ENCODE measurements at places on chromosomes 3 and 15.

DNA sequence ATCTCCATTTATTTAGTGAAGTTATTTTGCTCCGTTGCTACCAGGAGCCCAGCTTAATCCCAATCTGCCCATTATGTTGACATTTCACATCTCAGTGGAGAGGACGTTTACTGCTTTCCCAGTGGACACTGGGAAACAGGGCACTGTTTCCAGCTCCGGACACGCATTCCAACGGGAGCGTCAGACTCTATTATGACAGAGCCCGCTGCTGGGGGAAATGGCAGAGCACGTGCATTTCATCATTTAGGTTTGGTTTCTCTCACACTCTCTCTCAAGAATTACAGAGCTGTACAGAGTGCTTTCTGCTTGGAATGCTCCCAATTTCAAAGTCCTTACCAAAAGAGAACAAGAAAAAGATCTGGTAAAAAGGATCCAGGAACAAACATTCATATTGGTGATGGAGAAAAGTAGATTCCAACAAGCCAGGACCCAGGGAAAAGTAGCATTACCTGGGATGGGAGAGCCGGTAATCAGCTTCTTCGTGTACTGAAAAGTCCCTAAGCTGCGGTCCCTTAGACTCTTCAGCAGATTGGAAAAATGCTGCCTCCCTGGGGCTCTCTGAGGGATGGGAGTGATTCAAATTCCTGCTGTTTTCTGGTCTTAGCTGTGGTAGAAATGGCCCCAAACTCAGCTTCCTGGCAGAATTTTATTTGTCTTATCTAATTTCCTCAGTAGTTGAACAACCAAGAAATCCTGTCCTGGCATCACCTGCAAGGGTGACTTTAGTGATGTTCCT lies 136.0 kb upstream of the THBS1 start:
- no peak for DNase-seq

GRCh38 chr3:82002491-82002890 lies 241.0 kb upstream of the GBE1 start:
- DNase-seq: no peak

DNA sequence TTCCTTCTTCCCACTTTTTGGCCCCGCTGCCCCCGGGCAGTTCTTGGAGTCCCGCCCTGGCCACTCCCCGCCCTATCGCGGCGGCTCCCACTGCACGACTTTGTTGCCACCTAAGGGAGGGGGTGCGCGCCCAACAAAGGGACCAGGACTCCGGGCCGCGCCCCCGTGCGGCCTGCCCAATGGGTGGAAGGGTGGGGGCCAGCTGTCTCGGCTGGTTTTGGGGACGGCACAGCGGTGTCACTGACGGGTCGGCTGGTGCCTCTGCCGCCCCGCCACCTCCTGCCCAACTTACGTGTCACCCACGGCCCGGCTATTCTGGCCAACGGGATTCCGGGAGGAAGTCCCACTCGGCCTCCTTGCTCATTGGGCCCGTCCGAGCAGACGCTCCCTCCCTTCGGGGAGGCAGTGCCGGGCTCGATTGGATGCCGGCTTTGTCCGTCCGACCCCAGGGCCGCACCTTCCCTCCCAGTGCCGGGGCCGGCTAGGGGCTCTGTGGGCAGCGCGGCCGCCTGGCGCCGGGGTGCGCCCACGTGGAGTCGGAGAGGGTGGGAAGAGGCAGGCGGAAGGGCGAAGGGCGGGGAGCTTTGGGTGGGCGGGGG lies at the start of gene GOLIM4:
TSS of gene GOLIM4 (minus strand) at position 314 of the 599 bp plus-strand sequence. CDS start 639 bp downstream, outside the sequence.
- peak; percentile 95 for DNase-seq

- DNase-seq: no peak
Measured at GRCh38 chr3:129291236-129291886, 12.7 kb downstream of the HMCES start.

- DNase-seq: no peak
Measured at GRCh38 chr15:26261413-26261812, 398.3 kb upstream of the ATP10A start.

GRCh38 chr3:193637831-193638230 lies 44.8 kb downstream of the OPA1 start:
- no peak for DNase-seq

- DNase-seq: peak; percentile 60
Measured at GRCh38 chr3:171809611-171809860, 747 bp downstream of the PLD1 start.

GRCh38 chr15:69559440-69560190 lies 107.0 kb downstream of the RPLP1 start:
- DNase-seq: no peak

DNA sequence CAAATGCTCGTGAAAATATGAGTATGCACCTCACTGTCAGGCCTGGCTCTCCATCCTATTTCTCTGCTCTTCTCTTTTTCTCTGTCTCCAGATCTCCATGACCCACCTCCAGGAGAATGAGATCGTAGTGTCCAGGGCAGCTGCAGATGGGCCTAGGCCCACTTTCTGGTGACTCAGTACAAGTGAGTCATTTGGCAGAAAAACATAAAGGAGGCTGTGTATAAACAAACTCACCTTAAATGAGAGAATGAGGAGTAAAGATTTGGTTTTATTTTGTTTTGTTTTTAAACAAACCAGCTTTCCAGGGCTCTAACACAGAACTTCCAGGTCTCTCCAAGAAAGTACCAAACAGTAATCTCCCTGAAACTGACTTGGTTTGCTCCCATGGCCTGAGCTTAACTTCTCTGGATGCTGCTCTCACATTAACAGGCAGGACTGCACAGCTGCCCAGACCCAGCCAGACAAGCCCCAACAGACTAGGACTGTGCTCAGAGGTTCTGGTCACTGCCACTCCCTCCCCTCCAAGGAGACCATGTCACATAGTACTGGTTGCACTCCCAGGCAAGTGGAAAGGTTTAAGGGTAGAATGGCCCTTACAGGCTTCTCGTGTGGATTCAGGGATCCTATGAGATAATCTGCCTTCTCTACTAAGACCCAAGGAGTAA lies 1.5 kb upstream of the HEG1 start:
- DNase-seq: no peak

DNA sequence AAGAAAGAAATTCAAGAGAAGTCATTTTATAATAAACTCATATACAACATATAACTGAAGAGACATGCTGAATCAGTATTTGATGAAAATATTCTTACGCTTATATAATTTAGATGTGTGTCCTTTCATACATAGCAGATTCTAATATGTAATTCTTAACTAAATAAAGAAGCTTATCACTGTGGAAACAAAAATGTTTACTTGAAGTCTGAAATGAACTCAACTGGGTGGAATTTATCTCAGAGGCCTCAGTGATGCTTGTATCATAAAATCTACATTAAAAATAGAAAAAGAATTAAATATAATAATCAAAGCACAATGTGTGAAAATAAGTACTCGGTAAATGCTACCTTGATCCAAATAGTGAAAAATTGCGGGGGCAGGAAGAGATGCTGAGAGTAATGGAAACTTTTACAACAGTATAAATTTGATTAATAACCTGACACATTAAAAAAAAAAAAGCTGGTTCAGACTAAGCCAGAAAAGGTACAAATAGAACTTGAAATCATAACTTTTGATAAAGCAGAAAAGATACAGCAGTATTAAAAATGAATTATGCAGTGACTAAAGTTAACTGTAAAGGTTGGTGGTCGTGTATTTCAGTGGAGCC lies 12.0 kb upstream of the CBLB start:
- no peak for DNase-seq

DNA sequence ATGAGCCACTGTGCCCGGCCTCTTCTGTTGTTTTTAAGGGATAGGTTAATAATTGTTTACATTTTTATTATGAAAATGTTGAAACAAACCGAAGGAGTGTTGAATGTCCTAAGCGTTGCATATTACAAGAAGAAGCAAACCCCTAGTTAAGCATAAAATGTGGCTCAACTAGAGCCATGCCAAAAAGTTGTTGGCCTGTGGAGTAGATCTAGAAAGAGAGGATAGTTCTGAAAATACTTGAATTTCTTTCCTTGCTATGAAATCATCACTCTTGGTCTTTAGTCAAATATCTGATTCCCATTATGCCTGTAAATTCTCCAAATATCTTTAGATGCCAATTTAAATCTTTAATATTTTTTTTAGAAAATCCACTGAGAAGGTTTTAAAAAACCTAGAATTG lies 12.8 kb downstream of the RBP2 start:
- no peak for DNase-seq

DNA sequence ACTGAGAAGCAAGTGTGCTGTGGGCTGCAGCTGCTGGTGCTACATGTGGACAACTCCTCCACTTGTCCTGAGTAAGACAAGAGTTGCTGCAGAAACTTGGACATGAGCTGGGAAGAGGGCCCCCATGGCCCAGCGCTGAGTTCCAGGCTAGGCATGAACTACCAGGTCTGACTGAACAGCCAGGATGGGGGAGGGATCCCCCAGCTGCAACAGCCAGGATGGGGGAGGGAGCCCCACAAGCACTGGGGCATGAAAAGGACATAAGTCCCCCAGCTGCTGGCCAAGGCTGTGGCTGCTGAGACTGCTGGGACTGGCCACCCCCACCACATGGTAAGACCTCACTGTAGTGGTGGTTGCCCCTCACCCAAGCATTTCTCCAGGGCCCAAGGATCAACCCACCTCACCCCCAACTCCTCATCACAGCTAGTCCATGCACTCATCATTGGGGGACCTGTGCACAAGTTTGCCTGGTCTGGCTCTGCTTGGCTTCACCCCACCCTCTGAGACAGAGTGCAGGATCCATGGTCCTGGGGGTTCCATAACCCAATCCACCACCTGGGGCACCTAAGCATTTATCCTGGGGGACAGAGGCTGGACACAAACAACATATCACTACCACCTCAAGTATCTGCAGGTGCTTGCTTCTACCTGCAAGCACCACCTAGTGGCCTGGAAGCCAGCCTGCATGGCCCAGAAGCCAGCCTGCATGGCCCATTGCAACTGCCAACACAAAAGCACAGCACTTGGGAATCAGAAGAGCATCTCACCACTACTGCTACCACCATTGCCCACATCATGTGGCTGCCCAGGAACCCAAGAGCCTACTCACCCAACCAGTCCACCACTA lies 84.5 kb upstream of the STT3B start:
- peak; percentile 36 for DNase-seq

- DNase-seq: no peak
Measured at GRCh38 chr3:51379301-51379700, 5.8 kb upstream of the MANF start.

DNA sequence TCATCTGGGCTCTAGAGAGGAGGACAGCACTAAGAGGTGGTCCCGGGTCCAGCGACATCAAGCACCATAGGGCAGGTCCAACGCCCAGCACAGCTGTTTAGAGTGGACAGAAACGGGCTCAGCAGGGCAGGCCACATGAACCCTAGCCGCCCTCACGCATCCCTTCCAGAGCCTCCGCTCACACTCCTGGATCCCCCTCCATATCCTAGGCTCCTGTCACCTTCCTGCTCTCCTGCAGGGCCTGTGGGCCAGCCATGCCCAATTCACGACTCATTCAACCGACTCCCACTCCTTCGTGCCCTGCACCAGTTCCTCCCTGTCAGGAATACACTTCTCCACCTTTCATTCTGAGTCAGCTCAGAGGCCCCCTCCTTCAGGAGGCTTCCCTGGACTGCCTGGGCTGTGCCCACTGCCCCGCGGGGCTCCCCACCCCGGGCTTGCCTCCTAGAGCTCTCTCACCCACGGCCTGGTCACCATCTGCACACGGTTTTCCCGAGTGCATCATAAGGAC lies 90.2 kb downstream of the LINGO1 start:
- DNase-seq: no peak

GRCh38 chr15:39327005-39327730 lies 253.7 kb upstream of the THBS1 start:
- no peak for DNase-seq

- DNase-seq: no peak
Measured at GRCh38 chr3:170636400-170636973, 50.6 kb upstream of the SLC7A14 start.

DNA sequence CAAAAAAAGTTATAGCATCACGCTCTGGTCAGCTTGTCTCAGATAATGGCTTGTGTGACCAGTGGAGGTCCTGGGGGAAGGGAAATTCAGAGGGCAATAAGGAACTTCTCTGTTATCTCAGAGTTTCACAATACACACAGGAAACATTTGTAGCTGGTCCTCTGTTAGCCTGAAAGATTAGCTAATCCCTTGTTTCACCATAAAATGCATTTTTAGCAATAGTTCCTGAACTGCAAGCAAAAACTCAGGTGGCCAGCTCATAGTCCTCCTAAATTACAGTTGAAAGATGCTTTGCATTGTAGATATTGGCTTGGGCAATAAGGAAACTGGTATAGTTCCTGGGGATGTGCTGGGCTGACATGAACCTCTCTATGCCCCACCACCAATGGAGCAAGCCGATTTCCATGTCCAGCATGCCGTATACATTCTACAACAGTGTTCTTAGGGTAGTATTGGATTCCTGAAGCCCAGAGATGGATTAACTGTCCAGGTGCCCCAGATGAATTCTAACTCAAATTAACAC lies 141.5 kb upstream of the TBL1XR1 start:
- no peak for DNase-seq

DNA sequence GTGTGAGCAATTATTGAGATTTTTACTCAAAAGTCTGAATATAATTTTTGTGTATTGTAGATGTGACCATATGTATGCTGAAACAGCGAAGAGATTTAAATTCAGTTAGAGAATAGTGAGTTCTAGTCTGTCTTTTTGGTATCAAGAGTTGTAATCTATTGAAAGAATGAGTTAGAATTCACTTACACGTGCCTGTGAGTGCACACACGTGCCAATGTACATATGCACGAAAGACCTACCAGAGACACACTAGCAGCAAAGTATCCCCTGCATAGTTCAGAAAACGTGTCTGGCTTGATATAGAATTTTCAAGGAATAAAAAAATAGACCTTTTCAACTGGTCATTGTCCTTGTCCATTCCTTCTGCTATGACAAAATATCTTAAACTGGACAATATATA lies 64.8 kb upstream of the BHLHE40 start:
- no peak for DNase-seq

DNA sequence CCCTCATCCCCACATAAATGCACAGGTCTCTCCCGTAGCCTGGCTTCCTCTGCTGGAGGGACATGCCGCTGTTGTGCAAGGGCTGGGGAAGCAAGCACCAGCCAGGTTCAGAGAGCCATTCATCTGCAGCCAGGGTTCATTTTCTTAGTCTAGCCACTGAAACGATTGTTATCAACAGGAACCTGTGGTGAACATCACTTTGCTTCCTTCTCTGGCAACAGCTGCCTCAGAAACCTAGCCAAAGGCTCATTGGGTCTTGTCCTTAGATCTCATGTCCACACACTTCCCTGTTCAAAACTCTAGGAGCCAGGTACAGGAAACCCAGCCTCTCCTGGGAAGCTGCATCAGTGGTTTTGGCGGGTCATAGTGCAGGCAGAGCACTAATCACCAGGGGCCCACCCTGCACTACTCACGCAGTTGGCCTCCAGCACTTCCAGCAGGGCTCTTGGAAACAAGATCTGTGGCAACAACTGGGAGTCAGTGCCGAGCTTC lies 47.0 kb downstream of the OXNAD1 start:
- no peak for DNase-seq

GRCh38 chr3:56894881-56895431 lies 93.2 kb upstream of the ARHGEF3 start:
- no peak for DNase-seq

All from SHP77 (cell line).